ENCODE measurements at places on chromosomes 6 and 20. TPM values are rescaled to one million over a fixed set of nuclear protein-coding genes. Genes with fewer than 3 reads are reported as not detected.

PSMF1 gene
- total RNA-seq: 231 TPM

AFG1L gene
- total RNA-seq: 1.6 TPM

RIMS1 gene
- total RNA-seq: not detected

KCNQ2 gene
- 0.51 TPM for total RNA-seq

SLC35F1 gene
- 0.03 TPM for total RNA-seq

ATRN gene
- 18.9 TPM for total RNA-seq

CST8 gene
- not detected for total RNA-seq

ZKSCAN4 gene
- total RNA-seq: 3.0 TPM

PLA2G7 gene
- total RNA-seq: 0.06 TPM

RNF39 gene
- 0.05 TPM for total RNA-seq

FBXO5 gene
- total RNA-seq: 19.9 TPM

MGME1 gene
- total RNA-seq: 41.5 TPM

NRM gene
- 19.5 TPM for total RNA-seq

CGA gene
- 0.24 TPM for total RNA-seq

CASS4 gene
- total RNA-seq: 0.12 TPM

MTFR2 gene
- 12.0 TPM for total RNA-seq
